Brain (organoid and tissue), 16 donors: ENCODE measurements at places on chromosomes 4 and X.

GRCh38 chrX:9988762-9989161 lies 21.6 kb downstream of the CLDN34 start:
- DNase-seq, result peak; percentile 43

DNA sequence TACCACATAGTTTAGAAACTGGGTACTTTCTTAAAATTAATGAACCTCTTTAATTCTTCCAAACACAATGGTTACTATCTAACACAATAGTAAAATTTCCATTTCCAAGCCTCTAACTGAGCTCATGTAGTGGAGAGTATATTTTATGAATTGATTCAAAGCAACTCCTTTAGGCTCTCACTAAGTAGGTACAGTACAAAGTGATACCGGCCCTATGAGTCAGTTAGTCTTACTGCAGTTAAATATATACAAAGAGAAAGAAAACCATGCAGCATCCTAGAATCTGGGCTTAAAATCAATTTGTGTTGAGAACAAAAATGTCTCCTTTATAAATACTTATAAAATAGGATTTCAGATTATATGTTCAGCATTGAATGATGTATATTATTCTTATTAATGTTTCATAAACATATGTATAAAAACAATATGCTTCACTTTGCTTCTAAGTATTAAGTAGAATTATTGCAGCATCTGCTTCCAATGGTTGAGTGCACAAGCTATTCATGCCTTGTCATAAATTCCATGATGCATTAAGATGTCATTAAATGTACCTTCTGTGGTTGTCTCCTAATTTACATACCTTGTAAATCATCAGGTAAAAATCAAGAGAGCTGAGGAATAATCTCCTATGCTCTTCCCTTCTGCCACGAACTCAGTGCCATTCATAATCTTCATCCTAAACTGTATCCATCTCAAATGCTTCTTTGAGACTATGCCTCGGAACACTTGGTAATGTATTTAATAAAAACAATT lies 1037.8 kb downstream of the STPG2 start:
- no peak for DNase-seq

DNA sequence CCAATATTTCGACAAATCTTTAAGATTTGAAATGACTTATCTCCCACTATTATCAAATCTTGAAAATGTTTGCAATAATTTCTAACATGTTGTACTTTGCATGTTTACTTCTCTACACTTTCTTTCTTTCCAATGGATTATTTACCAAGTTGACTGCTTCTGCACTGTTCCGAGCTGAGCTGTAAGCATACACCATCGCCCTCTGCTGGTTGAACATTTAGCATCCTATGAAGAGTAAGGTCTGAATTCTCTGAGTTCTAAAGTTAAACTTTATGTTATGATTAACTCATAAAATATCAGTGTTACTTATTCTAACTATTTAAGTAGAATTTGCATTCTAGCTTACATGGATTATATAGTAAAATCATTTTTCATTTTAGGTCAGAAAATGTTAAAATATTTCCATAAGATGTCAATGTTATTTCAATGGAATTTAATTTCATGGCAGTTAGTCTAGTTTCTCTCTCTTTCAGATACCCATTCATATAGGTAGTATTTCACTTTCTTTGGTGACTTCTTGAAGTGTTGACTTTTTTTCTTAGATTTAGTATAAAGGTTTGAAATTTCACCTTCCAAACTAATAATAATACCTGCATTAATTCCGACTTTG lies 137.4 kb downstream of the DKK2 start:
- peak; percentile 40 for DNase-seq

- DNase-seq, result peak; percentile 45
Observed at GRCh38 chr4:165439344-165439743, 60.5 kb downstream of the CPE start.

DNA sequence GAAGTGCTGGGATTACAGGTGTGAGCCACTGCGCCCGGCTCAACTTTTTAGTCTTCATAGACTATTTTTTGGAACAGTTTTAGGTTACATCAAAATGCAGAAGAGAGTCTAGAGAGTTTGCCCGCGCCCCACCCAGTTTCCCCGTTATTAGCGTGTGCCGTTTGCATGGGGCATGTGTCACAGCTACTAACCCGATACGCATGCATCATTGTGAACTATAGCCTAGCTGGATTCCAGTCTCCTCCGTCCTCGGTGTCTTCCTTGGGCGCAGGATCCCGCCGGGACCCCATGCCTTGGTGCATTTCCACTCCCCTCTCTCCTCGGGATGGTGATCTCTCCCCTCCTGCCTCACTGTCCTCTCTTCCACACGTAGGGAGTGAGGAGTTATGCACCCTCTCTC lies 85.5 kb upstream of the ADRA2C start:
- DNase-seq, result no peak

DNA sequence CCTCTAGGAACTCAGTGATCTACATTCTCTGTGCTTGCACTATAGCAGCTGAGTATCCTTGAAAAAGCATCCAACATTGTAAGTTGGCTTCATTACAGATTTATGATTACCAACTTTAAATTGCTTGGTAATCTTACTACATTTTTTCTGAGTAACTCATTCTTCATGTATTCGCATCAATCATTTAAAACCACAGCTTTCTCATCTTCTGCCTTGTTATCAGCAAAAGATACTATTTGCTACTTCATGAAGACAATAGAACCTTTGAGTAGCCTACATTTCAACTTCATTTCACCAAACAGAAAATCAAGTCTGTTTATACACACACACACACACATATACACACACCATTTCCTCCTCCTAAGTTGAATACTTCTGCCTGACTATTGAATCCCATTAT lies 6.2 kb upstream of the DCAF8L2 start:
- no peak for DNase-seq

DNA sequence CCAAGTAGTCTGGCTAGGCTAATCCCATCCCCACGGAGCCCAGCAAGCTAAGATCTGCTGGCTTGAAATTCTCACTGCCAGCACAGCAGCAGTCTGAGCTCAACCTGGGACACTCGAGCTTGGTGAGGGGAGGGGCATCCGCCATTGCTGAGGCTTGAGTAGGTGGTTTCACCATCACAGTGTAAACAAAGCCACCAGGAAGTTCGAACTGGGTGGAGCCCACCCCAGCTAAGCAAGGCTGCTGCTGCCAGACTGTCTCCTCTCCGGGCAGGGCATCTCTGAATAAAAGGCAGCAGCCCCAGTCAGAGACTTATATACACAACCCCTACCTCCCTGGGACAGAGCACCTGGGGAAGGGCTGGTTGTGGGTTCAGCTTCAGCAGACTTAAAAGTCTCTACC lies 639.6 kb downstream of the IQCM start:
- DNase-seq, result no peak

DNA sequence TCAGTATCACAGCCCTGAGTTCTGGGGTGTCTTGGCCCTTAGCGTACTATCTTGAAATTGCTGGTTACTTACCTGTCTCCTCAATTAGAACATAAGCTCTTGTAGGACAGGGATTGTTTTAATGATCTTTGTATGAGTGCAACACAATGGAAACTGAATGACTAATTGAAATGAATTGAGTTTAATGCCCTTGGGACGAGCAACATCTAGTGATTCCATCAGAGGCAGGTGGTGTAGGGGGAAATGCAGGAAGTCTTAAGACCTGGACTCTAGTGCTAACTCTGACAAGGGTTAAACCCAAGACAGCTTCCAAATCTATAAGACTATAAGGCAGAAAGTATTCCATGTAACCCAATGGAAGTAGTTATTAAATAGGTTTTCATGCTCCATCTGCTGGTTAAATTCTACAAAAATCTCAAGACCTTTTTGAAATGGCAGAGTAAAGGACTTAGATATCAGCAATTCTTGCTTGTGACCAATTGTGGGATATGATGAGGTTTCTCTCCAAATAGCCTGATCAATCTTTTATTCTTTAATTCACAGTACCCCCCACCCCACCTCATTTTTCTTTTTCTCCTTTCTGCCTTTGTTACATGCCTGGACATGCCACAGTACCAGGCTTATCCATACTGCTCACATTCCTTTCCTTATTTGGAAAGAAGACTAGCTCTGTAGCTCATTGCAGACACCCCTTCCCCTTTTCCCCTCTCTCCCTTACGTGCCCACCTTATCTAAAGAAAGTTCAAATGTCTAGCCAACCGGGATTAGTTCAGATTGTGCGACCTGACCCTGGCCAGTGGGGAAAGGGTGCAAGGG lies 340.8 kb downstream of the PAPSS1 start:
- peak; percentile 23 for DNase-seq

GRCh38 chr4:2259541-2260343 lies 2.2 kb downstream of the MXD4 start:
- no peak for DNase-seq

GRCh38 chrX:123173833-123174232 lies 10.2 kb upstream of the GRIA3 start:
- DNase-seq, result no peak
